ENCODE measurements at places on chromosomes 13 and 19.

GRCh38 chr19:49761625-49762311 is 1.3 kb downstream of the TSKS start:
- DNase-seq: no peak

DNA sequence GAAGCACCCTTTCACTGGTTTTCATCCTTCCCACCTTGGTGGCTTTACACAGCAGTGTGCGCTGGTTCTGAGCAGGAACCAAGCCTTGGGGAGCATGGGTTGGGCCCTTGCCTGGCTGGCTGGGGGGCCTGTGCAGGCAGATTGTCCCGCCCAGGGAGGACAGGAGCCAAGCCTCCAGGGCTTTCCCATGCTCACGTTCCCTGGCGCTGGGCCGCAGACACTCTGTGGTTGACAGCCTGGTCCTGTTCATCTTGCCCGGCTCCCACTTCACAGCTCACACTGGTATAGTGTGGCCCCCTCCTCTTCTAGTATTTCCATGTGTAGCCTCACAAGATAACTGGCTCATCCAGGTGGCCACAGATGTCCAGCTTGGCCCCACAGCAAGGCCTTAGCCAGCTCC is 4.6 kb upstream of the CCNE1 start:
- no peak for DNase-seq

- DNase-seq: no peak
Observed at GRCh38 chr19:15251010-15251748, 18.9 kb upstream of the EPHX3 start.

GRCh38 chr13:44439452-44440024 is 65.9 kb downstream of the SERP2 start:
- DNase-seq: no peak

DNA sequence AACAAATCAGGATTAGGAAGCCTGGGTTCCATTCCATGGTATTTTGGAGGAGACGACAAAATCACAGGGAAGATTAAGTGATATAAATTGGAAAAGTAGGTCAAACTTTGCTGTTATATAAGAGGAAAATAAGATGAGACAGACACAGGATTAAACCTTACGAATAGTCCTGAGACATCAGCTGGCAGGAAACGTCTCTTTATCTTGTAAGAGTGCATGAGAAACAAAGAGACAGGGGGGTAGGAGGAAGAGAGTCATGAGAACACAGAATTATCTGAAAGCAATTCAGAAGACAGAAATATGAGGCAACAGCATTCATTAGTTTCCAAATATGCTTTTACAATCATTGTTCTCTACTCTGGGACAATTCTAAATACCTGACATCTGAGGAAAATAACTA is 310.6 kb upstream of the MIR17HG start:
- DNase-seq: no peak

- DNase-seq: no peak
Observed at GRCh38 chr19:12993562-12993961, 1.7 kb upstream of the NFIX start.

GRCh38 chr13:27971236-27971645 is 2.1 kb upstream of the CDX2 start:
- DNase-seq: no peak

DNA sequence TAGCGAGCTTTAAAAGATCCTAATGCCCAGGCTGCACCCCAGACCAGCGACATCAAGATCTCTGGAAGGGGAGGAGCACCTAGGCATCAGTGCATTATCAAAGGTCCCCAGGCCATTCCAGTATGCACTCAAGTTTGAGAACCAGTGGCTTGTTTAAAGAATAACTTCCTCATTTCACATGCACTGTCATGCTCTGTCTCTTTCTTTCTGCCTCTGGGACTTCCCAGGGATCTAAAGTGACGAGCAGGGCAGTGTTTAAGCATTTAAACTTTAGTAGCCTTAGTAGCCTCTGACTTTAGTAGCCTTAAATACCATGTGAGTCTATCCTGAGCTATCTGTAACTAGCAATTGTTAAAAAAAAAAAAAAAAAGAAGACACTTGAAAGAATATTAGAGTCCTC is 8.9 kb upstream of the FARP1 start:
- no peak for DNase-seq

- no peak for DNase-seq
Observed at GRCh38 chr13:46039411-46040182, 12.9 kb downstream of the ZC3H13 start.

GRCh38 chr13:114196629-114197028 is 17.6 kb downstream of the CFAP97D2 start:
- DNase-seq: no peak

DNA sequence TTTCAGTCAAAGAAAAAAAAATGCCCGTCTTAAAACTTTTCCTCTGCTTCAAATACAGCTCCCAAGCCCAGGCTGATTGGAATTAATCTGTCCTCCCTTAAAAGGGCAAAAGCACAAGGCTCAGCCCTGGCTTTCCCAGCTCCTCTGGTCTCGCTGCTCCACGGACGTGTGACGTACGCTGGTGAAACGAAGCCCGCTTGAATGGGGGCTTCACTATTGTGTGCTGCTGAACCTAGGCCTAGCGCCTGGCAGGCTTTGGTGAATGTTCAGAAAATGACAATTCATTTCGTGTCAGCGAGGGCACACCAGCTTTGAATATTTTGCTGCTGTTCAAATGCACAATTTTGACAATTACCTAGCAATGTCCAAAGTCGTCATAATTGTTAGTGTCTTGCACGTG is 615 bp upstream of the ZNF135 start:
- DNase-seq: no peak

DNA sequence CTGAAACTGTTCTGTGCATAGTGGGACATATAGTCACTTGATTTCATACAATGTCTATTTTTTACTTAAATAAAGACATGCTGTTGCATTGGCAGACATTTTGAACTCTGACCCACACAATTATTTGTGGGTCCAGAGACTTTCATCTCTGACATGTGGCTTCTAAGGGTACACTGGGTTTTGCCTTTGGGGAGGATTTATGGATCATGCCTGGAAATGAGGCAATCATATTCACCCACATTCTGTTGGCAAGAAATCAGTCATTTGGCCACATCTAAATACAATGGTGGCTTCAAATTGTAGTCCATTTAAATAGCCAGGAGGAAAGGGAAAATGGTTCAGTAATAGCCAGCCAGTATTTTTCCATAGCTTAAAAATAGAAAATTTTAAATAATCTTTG is 238.3 kb upstream of the KLF12 start:
- no peak for DNase-seq

GRCh38 chr19:7783991-7784423 is 21.0 kb downstream of the CLEC4M start:
- DNase-seq: no peak

DNA sequence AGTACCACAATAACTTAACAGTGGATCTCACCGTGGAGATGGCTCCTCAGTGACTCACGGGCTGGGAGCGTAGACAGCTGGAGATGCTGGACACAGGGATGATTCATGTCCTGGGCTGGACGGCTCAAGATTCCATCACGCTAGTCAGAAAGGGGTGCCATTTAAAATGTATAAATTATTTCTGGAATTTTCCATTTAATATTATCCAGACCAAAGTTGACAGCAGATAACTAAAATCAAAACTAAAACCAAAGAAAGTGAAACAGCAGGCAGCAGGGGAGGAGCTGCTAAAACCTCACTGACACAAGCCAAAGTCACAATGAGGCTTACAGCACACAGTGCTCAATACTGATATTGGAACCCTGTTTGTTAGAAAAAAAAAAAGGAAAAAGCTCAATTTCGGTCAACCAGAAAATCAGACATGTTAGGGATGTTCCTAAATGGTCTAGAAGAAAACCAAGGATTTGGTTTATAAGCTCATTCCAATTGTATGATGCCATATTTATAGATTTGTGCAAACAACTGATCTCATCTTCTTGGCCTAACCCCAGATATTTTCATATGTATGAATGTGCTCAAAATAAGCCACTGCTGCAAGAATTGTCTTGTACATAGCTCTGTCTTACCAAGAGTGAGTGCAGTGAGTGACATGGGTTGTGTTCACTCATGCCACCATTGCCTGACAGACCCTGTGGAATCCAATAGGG is 111.8 kb downstream of the SACS start:
- no peak for DNase-seq

DNA sequence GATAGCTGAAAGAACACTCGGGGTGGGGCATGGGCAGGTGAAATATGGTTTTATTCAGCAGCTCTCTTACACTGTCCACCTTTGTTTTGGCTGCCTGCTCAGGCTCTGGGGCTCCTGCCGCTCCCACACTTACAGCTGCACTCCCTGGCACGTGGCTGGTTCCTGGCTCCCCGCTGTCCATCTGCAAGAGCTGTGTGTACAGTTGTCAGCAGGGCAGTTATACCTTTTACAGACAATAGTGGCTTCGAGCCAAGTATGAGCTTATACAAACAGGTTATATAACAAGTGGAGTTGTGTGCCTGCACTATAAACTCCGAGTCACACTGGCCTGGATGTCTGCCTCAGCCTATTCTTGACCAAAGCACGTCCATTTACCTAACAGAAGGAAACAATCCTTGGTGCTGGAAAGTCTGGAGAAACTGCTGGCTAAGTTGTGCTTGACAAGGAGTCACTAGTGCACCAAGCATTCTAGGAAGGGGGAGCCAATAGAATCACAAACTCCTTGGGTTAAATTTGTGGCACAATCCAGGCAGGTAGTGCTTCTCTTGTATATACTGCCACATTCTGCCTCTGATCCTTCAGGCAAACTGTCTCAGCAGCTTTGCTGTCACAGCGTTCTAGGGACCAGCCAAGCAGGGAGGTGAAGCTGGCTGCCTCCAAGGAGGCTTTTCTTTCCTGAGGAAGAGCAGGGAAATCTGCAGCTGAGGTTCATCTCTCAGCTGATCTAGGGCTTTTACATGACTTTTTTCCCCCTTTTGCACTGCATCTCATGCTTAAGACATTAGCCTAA is 68.2 kb downstream of the NHLRC3 start:
- DNase-seq: no peak

DNA sequence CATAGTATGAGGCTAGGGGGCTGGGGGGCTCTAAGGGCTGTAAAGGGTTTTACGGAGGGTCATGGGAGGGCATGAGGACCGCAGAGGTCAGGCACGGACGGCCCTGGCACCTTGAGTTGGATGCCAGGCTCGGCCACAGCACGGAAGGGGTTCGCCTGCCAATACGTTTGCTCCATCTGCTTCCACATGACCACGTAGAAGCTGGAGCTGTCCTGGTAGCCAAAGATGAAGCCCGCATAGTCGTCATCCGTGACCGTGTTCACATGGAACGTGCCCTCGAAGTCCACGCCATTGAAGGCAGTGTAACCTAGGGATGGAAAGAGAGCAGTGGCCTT is 6.4 kb downstream of the COMP start:
- no peak for DNase-seq

GRCh38 chr13:112205990-112206389 is 139.0 kb downstream of the SOX1 start:
- DNase-seq: no peak

Measured in bone marrow (tissue), 2 donors.